ENCODE measurements at places on chromosomes 11 and 22.
A peak's percentile ranks its signal among the peaks of the same experiment; 100 is the strongest.

DNA sequence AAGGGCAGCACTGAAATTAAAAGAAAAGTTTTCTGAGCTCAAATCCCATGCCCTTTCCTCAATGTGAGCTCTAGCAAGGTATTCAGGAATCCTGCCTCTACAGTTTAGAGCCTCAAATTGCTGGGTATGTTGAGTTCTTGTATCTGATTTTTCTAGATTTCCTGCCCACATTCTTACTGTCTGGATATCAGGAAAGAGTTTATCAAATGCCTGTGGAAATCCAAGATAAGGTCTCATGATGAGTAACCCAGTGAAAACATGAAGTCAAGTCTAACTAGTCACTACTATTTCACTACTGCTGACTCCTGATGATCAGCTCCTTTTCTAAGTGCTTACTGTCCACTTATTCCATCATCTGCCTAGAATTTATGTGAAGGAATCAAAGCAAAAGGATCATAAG is 29.8 kb downstream of the LIMK2 start:
- no peak for DNase-seq

DNA sequence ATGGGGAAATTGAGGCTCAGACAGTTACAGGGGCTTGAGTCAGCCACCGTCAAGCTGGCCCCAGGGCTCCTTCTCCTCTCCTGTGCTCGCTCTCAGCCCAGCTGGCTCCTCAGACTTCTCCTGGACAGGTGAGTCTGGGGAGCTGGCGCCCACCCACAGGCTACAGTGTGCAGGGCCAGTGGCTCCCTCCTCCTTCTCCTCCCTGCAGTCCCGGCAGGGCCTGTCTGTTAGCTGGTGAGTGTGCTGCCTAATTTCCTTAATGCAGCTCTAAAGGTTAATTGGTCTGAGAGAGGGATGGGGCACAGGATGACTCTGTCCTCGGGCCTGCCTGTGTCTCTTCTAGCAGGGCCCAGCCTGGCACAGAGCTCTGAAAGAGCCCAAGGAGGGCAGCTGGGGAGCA is 31.7 kb downstream of the LMO1 start:
- no peak for DNase-seq

GRCh38 chr22:41411021-41411851 is 29.5 kb downstream of the TEF start:
- no peak for DNase-seq

DNA sequence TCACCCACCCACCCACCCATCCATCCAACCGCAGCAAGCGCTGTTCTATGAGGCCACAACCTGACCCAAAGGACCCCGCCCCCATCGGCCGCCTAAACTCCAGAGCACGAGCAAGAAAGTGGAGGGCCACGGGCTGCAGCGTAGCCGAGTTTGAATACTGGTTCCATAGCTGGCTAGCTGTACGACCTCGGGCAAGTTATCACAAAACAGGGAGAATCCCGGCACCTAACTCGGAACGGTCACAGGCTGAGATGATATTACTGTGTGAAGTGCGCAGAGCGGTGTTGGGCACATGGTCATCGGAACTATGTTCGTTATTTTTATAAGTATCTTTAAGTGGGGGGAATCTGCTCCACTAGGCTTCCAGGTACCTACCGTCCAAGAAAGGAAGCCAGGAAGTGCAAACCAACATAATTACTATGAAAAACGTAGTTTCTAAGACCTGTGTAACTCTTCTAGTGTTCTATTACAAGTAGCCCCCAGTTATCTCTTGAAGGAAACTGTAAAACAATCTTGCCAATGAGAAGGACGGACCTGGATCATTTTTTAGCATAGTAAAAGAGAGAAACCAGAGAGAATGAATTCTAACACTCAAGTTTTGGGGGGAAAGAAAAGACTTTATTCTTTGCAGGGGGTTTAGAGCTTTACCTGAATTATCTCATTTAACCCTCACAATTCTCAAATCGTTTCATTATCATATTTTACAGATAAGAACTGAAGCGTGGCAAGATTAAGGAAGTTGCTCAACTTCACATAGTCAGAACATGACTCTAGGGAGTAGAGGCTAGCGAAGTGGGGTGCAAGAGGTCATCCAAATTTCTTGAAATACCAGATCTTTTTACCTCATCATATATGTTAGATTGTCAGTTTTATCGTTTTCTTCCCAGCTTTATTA is 663 bp upstream of the BUD13 start:
- DNase-seq = peak; percentile 42

- DNase-seq = no peak
These were observed 157.1 kb downstream of the BLID start for GRCh38 chr11:121958971-121959325.

GRCh38 chr11:17439316-17439782 is 37.3 kb downstream of the ABCC8 start:
- no peak for DNase-seq

GRCh38 chr22:39655004-39655579 is 84.5 kb downstream of the CACNA1I start:
- DNase-seq = no peak

DNA sequence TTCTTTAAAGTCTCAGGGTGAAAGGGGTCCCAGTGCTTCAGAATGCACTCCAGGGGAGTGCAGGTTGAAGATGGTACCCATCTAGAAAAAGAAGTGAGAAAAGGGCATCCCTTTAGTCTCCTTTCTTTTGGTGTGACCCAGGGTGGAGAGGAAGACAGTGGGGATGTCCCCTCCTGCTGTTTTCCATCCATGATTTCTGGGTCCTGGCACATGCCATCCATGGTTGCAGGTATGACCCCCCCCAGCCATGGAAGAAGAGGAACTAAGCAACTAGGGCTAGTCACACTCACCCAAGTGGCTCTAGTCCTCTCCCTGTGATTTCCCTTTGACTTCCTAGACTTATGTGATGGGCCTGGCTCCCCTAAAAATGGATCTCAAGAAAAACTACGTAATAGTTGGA is 15.9 kb upstream of the EI24 start:
- no peak for DNase-seq

DNA sequence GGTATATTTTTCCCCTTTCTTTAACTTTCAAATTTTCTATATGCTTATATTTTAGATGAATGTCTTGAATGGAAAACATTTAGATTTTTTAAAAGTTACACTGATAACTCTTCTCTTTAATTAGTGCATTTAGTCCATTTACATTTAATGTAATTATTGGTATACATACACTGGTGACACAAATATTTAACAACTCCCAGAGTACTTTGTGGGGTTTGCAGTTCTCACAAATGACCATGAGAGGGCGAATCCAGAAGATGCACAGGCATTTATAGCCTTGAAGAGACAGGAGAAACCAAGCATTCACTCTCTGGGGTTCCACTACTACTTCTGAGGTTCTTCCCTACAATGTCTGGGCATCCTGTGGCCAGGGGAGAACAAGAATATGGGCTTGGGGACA is 125.1 kb downstream of the TIMP3 start:
- DNase-seq = no peak

DNA sequence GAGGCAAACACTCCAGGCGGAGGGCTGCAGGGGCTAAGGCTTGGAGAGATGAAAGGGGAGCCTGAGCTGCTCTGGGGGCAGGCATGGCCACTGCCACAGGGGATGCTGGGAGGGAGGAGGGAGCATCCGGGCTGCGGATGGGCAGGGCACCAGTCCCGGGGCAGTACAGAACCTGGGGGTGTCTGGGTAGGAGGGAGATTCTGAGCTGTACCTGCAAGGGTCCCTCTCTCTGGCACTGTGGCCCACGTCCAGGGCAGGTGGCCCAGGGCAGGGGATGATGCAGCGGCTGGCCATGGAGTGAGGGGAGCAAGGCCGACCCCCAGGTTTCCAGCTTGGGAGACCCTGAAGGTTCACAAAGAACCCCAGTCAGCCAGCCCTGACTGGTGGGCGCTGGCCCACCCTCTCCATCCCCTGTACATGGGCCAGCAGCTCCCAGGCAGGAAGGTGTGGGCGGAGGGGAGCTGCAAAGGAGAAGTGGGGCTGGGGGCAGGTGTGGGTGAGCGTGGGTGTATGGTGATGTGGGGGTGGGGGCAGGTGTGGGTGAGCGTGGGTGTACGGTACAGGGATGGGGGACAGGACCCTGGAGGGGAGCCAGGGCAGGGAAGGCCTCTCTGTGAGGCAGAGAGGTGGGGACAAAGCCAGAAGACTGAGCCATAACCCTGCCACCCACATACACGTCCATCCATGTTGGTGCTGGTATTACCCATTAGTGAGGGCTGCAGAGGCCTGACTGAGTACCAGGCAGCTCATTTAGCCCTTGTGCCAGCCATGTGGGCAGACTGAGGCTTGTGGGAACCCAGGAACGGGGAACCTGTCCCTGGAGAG is 2.2 kb upstream of the TNFRSF13C start:
- no peak for DNase-seq

GRCh38 chr11:45931739-45932138 is 9.3 kb downstream of the LARGE2 start:
- DNase-seq = no peak

- DNase-seq = no peak
These were observed 26.4 kb downstream of the IGLL5 start for GRCh38 chr22:22913989-22914388.

DNA sequence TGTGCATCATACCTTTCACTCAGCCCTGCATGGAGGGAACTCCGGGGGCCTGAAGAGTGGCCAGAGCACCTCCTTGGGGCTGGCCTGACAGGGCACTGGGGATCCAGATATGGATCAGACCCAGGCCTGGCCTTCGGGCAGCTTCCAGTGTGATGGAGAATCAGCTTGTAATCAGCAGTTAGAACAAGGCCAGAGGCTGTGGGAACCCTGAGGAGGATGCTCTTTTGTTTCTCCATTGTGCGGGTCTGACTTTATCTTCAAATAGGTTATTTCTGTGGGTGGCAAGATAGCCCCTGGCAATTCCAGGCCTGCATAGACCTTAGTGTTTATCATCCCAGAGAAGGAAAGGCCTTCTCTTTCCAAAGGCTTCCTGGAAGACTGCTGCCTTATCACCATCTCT is 12.3 kb downstream of the DGAT2 start:
- no peak for DNase-seq

- no peak for DNase-seq
These were observed 78.0 kb downstream of the TSPAN18 start for GRCh38 chr11:44804449-44805437.

DNA sequence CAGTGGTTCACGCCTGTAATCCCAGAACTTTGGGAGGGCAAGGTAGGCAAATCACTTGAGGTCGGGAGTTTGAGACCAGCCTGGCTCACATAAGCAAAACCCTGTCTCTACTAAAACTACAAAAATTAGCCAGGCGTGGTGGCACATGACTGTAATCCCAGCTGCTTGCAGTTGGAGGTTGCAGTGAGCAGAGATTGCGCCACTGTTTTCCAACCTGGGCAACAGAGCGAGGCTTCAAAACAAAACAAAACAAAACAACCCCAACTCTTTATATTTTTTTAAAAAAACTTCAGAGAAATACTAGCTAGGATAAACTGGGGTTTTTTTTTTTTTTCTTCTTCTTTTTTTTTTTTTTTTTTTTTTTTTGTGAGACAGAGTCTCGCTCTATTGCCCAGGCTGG is 31.8 kb upstream of the RAPSN start:
- DNase-seq = no peak

DNA sequence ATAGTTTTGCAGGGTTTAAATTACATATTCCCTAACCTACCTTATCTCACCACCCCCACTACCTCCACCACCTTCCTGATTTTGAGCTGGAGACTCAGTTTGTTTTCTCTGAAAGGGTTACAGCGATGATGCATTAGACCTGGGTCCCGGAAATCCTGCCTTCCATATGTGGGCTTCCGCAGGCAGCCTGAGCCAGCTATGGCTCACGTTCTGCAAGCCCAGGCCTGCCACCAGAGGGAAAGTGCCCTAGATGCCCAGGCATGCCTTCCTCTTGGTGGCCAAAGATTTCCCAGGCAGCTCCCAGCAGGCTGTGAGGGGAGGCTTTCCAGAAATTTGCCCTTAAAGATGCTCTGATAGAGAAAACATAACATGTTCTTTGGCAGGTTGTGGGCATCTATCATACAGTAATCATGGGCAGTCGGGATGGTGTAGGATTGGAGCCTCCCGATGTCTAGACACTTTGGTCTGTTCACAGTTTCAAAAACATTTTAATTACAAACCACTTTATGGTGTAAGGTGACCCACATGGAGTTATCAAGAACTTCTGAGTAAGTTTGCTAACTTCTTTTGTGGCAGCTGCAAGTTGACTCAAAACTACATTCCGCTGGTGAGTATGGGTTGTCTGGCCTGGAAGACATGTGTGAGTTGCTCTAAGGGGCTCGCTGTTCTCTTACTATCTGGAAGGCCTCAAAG is 79.3 kb downstream of the MICAL2 start:
- no peak for DNase-seq

DNA sequence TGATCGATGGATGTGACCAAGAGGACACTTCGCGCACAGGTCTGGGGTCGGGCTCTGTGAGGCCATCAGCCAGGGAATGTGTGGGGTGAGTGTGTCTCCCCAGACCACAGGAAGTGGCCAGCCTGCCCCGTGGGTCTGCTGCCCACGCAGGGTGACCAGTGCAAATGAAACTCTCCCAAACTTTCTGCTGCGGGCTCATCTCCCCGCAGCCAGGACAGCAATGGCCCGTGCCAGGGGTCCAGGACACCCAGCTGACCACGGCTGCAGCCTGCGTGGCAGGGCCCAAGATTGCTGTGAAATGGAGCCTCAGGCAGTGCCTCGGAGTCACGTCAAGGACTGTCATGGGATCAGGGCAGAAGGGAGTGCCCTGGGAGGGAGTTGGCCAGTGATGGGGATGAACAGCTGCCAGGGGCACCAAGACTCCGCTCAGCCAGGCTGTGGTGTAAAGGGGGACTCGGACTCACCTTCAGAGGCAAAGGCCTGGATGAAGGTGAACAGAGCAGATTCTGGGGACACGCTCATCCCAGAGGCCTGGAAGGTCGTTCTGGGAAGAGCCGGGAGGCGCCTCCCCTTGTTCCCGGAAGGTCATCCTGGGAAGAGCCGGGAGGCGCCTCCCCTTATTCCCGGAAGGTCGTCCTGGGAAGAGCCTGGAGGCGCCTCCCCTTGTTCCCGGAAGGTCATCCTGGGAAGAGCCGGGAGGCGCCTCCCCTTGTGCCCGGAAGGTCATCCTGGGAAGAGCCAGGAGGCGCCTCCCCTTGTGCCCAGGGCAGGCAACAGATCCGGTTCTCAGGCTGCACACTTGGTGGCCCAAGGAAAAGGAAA is 252.6 kb downstream of the BRD1 start:
- DNase-seq = no peak

DNA sequence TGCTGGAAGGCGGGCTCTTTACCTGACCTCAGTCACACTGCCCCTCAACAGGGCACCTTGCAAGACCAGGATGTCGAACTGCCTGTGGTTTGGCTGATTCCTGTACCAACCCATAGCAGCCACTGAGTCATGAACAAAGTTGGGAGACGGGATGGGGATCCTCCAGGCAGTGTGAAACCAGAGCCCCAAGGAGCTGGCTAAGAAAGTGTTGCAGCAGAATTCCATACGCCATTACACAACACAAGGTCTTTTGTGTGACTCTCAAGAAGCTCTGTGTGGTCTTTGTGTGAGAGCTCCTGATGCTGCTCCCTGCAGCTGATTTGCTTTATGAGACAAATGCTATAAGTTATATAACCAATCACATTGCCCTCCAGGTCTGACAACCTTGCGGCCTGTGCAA is 617.7 kb downstream of the OPCML start:
- DNase-seq = no peak
